Activated CD8-positive, alpha-beta memory T cell treated with anti-CD3 and anti-CD28 coated beads, Interleukin-2, amount 50 U/mL, for 48 hours (primary cell): ENCODE measurements at places on chromosomes 1 and 21.

DNA sequence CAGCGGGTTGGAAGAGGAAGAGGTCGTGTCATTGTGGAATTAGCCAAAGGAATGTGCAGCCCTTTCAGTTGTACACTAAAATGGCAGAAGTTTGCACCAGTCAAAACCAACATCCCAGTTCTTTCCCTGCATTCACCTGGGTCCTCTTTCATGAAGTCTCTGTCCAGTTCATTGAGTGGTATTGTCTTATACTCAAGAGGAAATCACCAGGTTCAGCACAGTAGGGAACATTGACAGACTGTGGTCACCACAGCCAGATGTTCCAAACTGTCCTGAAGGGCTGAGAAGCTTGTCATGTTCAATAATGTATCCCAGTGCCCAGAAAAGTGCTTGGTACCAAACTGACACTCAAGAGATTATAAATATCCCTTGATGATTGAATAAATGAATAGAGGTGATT, 131.6 kb downstream of the GLUL start:
- DNase-seq, result no peak

- no peak for DNase-seq
Observed at GRCh38 chr1:94608142-94608851, 66.7 kb upstream of the F3 start.

GRCh38 chr1:47507144-47507543, 69.3 kb downstream of the FOXD2 start:
- DNase-seq, result peak; percentile 48

- no peak for DNase-seq
Observed at GRCh38 chr21:33113131-33113530, 43.2 kb downstream of the OLIG1 start.

GRCh38 chr1:913491-914130, 10.1 kb upstream of the SAMD11 start:
- no peak for DNase-seq

DNA sequence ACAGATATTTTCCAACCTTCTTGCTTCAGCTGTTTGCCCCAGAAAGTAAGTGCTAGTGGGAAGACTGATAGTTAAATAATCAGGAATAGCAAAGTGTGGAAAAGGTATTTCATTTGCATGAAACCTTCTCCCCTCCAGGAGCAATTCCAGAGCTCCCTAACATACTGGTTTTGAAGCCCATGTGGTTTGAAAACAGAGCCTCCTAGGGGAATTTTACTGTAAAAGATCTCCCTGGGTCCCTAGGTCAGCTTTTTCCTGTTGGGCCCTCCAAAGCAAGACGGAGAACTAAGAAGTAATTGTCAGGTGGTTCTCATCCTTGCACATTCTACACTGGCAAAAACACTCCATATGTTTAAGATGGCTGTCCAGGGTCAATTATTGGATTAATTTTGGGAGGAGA, 218.7 kb upstream of the FOXD3 start:
- no peak for DNase-seq

DNA sequence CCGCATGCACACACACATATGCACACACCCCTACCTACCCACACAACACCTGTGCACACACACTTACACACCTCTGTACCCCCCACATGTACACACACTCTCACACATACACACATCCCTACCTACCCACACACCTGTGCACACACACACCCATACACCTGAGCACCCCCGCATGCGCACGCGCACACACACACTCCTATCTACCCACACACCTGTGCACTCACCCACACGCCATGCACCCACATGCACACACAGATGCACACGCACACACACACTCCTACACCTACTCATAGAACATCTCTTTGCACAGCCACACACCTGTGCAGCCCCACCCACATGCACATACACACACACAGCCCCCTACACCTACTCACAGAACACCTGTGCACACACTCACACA, 15.5 kb upstream of the PADI2 start:
- DNase-seq, result no peak

GRCh38 chr1:107051266-107051665, 5.2 kb upstream of the PRMT6 start:
- no peak for DNase-seq

DNA sequence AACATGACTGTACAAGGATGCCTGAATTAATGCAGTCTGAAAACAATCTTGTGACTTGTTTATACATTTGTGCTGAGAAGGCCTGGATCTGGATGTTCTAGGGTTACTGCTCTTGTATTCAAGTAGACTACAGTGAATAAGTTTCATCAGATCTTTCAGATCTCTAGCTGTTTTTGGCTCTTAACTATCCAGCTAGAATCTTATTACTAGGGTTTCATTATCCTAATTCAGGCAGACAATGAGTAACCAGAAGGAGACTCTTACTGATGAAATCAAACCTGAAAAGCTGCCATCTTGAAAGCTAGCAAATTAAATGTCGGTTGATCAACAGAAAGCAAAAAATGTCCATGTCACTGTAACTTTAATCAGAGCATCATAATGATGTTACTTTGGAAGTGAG, 112.5 kb upstream of the KCNK2 start:
- no peak for DNase-seq

DNA sequence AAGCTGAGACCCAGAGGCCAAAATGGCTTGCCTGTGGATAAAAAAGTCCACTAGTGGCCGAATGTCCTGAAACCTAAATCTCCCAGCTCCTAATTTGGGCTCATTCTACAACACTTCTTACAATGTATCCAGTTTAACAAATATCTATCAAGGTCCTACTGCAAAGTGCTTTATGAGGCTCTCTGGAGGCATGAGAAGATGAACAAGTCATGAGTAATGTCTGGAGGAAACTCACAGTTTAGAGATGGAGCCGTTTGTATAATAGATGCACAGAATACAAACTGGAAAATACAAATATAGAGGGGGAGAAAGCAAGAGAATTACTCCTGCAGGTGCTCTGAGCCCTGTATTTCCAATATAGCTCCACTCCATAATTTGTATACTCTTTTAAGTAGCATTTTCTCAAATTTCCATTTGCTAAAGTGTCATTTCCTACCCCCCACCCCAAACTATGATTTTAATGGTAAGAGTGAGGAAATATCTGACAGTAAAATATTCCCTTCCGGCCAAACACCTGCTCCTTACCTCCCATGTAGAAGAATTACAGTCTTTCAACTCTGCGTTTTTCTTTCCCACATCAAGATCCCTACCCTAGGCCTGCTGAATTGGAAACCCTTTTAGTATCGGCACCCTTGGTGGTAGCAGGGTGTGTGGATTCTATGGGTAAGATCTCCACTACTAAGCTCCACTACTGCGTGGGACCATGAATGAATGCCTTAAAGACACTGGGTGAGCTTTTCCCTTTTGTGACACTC, 3.3 kb upstream of the ADAMTS5 start:
- DNase-seq, result no peak
